Ecto neural progenitor cell (in vitro differentiated cells): ENCODE measurements at places on chromosomes 3 and 15.
A peak's percentile ranks its signal among the peaks of the same experiment; 100 is the strongest.

GRCh38 chr3:18086078-18086477 lies 339.1 kb downstream of the SATB1 start:
- DNase-seq: no peak

DNA sequence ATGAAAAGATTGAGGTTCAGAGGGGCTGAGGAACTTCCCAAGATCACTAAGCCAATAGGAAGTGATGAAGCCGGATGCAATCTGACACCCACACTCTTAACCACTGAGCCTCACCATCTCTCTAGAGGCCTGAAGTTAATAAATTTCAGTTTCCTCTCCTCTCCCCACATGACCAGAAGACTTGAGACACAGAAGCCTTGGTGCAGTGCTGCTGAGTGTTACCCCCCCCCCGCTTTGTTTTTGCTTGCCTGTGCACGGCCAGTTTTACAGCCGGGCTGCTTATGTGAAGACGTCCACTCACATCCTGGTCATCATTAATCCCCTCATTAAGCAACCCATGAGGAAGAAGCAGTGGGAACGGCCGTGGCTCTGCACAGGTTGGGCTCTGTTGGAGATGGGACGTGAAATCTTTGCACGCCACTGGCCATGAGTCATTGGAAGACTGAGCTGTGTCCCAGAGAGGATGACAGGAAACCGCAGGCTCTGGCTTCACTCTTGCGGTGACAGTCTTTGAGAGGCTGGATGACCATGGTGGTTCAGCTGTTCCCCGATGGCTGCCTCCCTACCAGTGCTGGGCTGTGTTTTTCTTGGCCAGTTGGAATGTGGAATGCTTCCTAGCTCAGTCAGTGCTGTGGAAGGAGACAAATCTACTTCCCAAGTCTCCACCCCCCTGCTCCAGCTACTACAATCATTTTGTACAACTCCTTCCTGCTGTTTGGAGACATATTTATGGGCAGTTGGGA lies 232.6 kb upstream of the LRTM1 start:
- no peak for DNase-seq

- DNase-seq: no peak
These were observed 83.5 kb downstream of the SSR3 start for GRCh38 chr3:156471431-156471830.

- DNase-seq: no peak
These were observed 1.8 kb downstream of the LMCD1 start for GRCh38 chr3:8503461-8503860.

GRCh38 chr3:181728470-181729340 lies 17.0 kb downstream of the SOX2 start:
- no peak for DNase-seq

DNA sequence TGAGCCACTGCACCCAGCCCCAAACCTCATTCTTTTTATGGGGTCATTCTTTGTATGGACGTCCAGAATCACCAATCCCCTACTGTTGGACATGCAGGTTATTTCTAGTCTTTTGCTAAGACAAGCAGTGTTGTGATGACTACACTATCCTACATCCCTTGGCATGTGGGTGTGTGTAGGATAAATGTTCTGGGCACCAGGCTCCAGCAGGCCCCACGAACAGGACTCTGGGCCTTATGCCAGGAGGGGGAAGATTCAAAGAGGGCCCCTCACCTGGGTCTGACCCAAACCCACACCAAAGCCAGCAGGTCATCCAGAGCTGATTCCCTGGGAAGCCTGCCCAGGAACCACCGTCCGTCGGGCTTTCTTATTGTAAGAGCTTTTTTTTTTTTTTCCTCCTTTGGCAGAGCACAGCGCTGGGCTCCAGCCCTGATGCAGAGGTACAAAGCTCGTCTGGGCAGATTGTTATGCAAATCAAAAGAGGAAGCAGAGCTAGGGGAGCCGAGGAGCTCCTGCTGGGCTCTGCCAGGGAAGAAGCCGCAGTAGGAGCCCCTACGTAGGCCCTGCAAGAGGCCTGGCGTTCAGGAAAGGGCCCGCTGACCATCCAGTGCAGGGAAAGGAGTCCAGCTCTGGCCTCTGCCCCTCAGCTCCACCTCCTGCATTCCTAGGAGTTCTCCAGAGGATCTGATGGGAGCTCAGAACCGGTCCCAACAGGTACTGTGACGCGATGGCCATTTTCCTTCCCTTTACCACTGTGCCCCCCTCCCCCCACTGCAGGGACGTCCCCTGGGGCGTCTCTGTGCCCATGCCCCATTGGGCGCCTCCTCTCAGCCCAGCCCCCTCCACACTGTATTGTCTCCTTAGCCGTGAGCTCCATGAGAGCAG lies 29.0 kb upstream of the FURIN start:
- DNase-seq: peak; percentile 67

DNA sequence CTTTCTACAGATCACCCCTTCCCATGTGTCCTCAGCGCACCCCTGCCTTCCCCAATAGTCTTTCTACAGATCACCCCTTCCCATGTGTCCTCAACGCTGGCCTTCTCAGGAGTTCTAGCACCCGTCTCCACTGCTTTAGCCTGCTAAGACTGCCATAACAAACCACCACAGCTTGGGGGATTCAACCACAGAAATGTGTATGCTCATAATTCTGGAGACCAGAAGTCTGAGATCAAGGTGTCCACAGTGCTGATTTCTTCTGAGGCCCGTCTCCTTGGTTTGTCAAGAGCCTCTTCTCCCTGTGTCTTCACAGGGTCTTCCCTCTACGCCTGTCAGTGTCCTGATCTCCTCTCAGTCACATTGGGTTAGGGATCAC lies 68.1 kb upstream of the CGNL1 start:
- DNase-seq: no peak

DNA sequence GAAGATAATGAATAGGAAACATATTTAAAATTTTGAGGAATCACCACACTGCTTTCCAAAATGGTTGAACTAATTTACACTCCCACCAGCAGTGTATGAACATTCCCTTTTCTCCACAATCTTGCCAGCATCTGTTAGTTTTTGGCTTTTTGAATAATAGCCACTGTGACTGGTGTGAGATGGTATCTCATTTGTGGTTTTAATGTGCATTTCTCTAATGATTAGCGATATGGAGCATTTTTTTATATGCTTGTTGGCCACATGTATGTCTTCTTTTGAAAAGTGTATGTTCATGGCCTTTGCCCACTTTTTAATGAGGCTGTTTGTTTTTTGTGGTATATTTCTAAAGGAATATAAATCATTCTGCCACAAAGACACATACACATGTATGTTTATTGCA lies 166.3 kb downstream of the NECTIN3 start:
- no peak for DNase-seq

- DNase-seq: no peak
These were observed 42.3 kb downstream of the SNRK start for GRCh38 chr3:43328653-43329052.
